ENCODE measurements at places on chromosomes 16 and 17.

DNA sequence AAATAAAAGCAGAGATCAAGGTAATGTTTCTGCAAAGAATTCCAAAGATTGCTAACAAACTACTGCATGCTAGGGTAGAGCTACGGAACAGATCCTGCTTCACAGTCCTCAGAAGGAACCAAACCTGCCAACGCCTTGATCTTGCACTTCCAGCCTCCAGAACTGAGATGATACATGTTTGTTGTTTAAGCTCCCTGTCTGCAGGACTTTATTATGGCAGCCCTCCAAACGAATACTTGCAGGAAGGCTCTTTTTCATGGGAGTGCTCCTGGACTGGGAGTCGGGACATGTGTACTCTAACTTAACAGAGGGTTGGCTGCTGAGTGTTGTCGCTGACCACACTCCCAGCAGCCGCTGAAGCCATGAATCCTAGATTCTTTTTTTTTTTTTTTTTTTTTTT lies 808.8 kb upstream of the EEF2KMT start:
- no peak for DNase-seq

- DNase-seq, result no peak
Observed at GRCh38 chr17:28368306-28368831, 1.7 kb downstream of the VTN start.

DNA sequence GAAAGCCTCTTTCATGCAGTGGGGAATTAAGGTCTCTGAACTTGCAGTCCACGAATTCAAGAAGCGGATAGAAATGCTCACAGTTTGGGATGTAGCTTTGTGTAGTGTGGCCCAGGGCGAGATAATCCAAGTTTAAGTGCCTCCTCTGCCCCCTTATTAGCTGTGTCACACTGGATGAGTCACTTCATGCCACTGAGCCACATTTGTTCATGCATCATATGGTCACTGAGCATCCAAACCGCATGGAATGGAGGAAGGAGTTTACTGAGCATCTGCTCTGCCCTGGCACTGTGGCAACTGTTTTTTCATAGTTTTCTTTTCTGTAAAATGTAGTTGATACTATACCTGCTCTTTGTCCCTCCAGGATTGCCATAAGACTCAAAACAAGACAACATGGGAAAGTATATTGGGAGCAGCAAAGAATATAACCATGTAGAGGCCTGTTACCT lies 15.1 kb upstream of the DHX8 start:
- no peak for DNase-seq

GRCh38 chr17:51064061-51064735 lies 56.5 kb downstream of the SPAG9 start:
- no peak for DNase-seq

- peak; percentile 77 for DNase-seq
Observed at GRCh38 chr17:82238472-82239201, 9.8 kb downstream of the SLC16A3 start.

DNA sequence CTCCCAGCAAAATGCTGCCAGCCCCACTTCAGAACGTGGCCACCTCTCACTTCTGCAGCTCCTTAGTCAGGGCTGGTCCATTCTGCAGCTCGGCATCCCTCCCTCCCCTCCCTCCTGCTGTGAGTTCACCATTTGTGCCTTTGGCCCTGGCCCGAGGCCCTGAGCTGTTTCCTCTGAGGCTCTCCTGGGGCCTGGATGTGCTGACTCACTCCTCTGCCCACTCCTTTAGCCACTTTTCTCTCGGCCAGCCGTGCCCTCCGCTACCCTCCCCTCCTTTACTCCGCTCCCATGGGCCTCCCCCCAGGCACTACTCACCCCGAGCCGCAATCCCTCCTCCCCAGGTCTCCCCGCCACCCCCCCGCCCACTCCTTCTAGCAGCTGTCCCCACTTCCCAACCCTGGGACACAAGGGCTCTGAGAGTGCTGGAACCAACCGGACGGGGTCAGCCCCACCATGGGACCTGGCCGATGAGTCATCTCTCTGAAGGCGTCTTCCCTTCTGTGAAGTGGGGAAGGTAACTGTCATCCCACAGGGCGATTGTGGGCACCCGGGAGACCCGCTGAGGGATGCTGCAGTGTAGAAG lies 11.5 kb downstream of the KCNG4 start:
- no peak for DNase-seq

GRCh38 chr17:74520790-74521480 lies 10.3 kb downstream of the CD300LB start:
- DNase-seq, result no peak

DNA sequence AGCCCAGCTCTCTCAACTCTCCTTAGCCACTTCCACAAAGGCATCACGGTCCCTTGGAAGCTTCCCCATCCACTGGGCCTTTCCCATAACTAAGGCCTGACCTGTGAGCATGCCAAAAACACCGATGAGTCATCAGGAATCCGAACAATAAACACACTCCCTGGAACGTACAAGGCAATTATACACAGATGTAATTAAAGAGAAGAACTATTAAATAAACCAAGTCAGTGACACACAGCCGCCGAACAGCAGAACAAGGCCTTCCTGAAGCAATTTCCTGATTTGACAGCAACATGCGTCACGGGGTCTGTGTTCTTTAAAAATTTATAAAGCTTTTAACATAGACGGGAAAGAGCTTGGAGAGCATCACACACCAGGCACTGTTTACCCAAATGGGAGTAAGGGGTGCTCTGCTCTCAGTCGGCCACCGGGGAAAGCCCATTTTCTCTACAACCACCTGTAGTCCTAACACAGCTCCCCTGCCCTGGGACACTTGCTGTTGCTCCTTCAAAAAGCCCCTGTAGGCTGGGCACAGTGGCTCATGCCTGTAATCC lies 29.4 kb downstream of the COG7 start:
- no peak for DNase-seq

DNA sequence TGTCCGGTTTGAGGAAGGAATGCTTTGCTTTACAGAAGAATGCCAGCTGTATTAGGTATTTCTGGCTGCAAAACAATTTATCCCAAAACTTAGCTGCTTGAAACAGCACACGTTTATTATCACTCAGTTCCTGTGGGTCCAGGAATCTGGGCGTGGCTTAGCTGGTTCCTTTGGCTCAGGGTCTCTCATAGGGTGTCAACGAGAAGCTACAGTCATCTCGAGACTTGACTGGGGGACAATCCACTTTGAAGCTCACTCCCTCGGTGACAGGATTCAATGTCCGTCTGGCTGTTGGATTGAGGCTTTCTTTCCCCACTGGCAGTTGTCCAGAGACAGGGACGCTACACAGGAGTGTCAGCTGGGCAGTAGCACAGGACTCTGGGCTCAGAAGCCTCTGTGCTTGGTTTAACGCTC lies 9.6 kb upstream of the RHBDF2 start:
- DNase-seq, result no peak

DNA sequence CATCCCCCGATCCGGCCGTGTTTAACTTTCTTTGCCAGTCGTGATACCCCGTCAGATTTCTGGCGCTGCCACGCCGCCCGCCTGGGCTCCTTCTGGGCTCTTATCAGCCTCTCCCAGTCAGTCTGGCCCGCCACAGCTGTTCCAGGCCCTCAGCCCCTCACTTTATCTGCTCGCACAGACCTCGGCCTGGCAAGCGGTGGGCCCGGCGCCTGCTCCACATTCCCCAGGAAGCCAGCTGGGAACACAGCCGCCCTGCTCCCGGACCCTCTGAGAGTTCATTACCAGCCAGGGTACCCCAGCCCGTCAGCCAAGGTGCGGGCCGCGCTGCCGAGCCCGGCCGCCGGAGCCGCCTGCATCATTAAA lies 157.5 kb downstream of the ZNF423 start:
- DNase-seq, result no peak

DNA sequence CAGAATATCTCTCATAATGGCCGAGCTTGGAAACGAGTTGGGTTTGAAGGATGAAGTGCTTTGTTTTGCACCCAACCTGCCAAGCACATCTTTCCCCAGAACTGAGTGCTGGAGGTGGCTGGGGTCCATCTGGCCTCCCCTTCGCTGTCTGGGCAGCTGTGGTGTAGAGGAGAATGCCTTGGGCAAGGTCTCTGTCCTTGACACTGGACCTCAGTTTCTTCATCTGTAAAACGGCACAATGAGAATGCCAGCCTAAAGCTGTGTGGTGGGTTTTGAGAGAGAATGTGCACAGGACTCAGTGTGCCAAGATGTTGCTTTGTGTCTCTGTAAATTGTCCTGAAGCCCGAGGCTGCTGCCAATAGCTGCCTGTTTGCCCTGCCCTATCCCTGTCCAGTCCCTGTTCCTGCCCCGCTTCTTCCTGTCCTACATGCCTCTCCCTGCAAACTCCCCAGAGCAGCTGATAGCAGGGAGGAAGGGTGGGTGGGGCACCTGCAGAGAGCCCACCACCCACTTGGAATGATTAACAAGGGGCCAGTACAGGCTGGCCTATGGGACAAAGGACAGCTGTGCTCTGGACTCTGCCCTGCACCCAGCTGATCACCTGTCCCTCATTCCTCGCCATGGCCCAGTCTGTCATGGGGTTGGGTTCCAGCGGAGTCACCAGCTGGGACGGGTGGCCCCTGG lies 15.3 kb downstream of the LASP1 start:
- no peak for DNase-seq

DNA sequence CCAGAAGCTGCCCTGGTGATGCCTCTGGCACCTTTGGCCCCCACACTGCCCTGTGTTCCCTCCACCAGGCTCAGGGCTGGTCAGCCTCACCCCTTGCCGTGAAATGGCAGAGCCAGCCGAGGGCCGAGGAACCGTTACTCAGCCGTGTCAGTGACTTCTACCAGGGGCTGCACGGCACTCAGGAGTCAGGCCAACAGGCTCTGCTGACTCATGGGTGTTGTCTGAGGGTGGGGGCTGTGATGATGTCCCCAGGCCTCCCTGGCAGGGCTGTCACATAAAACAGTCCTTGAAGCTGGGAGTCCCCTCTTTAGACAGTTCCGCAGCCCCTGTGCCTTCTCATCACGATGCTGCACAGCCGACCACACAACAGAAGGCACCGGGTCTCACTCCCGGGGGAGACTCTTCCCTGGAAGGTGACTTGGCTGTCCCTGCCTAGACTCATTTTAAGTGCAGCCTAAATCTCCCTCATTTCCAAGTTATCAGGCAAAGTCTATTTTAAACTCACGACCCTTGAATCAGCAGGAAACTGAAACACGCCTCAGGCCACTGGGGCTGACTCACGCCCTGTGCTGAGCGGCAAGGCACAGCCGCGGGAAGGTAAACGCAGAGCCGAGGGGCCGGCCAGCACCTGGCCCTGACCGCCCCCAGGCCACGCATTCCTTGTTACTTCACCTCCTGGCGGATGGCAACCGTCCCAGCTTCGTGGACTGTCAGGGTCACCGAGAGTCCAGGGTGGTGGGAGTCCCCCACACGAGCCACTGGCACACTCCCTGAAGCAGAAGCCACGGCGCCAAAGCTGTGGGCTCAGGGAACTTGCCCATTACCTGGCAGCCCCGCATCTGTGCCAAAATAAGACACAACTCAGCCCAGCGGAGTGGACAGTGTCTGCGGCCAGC lies 102.6 kb downstream of the ZNF778 start:
- DNase-seq, result no peak

DNA sequence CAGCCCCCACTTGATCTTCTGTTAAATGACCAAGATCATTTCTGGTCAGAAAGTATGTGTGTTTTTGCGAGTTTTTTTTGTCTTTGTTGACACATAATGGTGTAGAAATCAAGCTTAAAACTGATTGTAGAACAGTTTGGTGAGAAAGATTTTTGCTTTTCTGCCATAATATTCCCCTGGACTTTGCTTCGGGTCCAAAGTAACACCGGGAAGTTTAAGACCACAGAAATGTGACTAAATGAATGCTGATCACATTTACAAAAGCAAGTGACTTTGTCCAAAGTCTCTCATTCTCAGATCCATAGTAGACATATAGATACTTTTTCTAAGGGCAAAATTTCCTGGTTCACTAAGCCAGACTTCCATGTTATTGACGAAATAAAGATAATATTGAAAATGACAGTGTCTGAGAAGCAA lies 2.6 kb downstream of the FAM20A start:
- DNase-seq, result no peak

GRCh38 chr17:9917131-9917530 lies 12.1 kb upstream of the RCVRN start:
- no peak for DNase-seq

GRCh38 chr16:48365025-48365600 lies 20.1 kb downstream of the SIAH1 start:
- DNase-seq, result no peak

GRCh38 chr16:77939968-77940367 lies 82.4 kb upstream of the CLEC3A start:
- DNase-seq, result no peak

GRCh38 chr17:44146375-44147346 lies 4.9 kb downstream of the HROB start:
- DNase-seq, result no peak

DNA sequence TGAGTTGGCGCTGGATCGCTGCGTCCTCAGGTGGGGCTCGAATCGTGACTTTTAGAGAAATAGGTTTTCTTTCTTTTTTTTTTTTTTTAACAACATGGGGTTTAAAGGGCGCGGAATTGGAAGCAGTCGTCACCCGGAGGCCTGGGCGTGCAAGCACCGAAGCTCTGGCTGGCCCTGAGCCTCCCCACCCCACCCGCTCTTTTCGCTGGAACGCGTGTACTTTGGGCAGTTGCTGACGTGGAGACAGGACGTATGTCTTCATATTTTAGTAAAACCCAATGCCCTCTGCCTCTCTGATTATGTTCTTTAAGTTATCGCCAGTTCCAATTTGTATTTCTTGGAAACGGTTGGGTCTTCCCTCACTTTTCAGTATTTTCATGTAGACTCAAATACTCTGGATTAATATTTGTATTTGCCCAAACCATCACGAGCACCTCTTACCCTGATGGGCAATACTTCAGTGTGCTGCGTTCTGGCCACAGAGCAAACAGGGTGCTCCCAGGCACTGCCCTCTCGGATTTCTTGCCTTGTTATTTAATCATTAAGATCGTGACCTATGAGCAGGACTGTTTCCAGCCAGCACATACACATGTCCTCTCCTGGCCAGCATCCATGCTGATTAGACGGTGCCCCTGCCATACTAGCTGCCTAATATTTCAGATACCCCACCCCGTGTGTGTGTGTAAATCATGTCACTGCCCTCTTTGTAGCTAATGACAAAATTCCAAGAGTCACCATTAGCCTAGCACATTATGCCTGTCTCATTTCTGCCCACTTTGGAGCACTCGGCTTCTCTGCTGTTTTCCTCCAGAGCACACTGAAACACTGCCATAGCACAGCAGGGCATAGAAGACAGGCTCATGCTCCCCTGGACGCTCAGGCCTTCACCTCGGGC lies 805 bp upstream of the C16orf95 start:
- no peak for DNase-seq

- no peak for DNase-seq
Observed at GRCh38 chr16:78706637-78707036, 607.2 kb downstream of the WWOX start.

DNA sequence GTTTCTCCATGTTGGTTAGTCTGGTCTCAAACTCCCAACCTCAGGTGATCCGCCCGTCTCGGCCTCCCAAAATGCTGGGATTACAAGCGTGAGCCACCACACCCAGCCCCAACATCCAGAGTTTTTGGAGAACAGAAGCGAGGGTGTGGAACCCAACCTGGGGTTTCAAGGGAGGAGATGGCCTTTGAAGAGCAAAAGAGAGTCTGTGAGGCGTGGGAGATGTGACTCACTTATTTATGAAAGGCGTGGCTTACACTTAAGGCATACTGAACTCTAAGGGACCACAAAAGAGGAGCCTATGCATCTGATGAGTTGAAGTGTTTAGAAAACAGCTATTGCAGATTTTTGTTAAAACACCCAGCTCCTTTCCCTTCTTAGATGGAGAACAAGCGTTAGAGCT lies 18.9 kb downstream of the ARSG start:
- DNase-seq, result peak; percentile 23
